ENCODE measurements at places on chromosomes 1 and 21.
A peak's percentile ranks its signal among the peaks of the same experiment; 100 is the strongest.

DNA sequence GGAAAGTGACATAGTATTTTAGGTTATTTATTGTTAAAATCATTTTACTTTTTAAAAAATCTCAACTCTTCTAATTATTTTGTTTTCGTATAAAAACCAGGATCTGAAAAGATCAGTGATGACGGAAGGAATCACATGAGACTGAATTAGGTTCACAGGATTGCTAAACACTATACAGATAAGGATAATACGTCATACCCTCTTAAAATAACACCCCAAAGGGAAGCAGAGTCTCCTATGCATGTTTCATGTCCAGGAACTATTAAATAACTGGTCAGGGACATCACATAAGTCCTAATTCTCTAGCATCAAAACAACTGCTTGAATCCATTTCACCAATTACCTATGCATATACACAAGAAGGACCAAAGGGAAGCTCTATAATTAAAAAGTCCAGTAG, 84.9 kb downstream of the FOXJ3 start:
- no peak for DNase-seq

DNA sequence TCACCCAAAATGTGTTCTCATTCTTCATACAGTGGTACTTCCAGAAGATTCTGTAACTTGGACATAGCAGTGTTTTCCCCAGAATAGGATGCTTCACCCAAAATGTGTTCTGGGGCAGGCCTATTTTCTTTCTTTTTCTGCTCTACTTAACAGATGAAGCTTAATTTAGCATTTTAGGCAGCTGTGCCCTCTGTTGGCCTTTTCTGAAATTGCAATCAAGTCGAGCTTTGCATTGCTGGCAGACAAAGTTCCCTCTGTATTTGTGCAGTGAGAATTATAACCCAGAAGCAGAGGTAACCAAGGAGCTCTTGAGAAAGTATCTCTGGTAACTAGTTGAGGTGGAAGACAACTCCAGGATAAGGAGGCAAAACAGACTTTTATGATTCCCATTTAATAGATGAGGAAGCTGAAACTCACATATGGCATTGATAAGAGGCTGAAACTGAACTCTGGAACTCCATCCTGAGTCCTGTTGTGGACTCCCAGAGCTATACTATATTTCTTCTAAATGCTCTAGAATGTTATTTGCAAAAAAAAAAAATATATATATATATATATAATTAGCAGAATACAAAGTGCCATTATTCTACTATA, 50.3 kb upstream of the L1TD1 start:
- no peak for DNase-seq

- DNase-seq = peak; percentile 16
Observed at GRCh38 chr1:23664837-23665795, 26.5 kb upstream of the RPL11 start.

DNA sequence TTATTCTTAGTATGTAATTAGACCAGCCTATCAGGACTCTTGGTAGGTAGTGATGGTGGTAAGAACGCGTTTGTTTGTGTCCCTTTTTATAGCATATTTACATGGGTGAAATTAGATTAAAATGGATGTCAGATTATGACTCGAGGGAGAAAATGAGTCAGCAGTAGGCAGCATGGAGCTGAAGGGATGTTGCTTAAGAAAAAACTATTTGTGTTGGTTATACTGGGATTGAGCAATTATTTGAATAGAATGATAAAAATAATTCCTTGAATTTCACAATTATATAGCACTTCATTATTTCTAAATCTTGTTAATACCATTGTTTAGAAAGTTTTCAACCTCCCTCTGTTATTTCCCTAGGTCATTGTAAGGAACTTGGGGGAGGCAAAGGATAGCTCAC, 348.8 kb downstream of the RYR2 start:
- DNase-seq = no peak

GRCh38 chr1:69913977-69914376, 291.4 kb downstream of the LRRC40 start:
- DNase-seq = no peak

DNA sequence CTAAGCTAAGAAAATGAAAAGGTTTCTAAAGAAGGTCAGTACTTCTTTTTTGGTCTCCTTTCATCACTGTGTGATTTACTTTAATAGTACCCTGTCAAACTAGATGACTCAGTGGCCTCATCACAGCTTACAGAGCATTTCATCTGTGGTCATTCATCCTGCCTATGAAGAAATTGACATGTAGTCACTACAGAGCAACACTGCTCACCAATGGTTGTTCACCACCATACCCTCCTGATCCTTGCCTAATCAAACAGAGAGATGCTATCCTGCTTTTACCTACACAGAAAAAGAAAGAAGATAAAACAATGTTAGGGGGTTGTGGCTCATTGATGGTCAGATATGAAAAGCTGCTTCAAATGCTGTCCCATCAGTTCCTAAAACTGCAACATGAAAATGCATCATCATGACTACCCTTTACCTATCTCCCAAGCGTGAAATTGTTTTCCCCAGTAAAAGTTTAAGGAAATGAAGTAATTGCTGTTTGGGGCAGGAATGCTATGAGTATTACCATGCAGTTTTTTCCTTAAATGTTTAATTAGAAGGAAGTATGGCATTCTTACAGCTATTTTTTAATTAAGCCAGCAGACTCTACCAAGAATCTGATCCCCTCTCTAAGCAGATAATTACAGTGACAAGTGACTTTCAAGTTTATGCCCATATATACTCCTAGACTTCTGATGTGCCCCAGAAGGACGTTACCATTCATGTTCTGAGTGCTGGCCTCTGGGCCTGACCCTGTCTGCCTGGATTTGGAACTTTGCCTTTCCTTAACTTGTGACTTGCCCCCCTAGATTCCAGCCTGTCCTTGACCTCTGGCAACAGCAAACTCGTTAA, 46.1 kb upstream of the FBXO28 start:
- DNase-seq = no peak

GRCh38 chr1:61748566-61748965, 6.3 kb downstream of the PATJ start:
- no peak for DNase-seq

GRCh38 chr1:38291336-38291735, 244.7 kb upstream of the POU3F1 start:
- DNase-seq = no peak

- DNase-seq = no peak
Observed at GRCh38 chr1:164380893-164381292, 178.1 kb upstream of the PBX1 start.

DNA sequence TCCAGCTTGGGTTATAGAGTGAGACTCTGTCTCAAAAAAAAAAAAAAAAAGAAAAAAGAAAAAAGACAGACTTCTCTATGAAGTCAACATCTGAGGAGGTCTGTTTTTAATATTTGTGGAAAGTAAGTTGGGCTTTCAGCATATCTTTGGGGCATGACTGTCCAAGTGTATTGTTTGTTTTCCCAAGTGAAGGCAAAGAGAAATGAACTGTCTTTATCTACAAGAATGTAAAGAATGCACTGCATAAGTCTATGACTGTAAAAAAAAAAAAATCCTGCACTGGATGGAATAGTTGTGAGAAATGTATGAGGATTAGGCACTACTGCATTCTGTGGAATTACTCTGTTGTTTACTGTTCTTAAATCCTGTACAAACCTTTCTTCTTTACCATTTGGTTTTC, 45.6 kb upstream of the TMEM61 start:
- no peak for DNase-seq

DNA sequence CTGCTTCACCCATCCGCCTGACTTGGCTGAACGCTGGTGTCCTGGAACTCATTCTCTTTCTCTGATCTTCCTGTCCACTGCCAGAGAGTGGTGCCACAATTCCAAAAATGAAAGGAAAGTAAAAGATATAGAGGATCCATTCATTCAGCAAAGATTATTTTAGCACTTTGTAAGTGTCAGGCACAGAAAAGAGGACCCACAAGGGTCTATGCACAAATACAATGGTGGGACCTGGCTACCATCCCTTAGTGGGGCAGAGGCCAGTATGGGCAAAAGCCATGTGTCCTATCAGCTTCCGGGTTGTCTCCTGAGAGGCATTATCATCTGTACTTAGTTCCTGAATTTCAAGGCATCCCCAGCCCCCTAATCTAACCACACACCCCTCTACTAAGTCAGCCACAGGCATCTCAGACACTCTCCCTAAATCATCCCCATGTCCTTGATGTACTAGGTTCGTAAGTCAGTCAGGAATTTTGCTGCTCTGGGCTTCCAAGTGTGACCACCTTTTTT, 19.0 kb downstream of the SSR2 start:
- no peak for DNase-seq

GRCh38 chr1:209651138-209651587, 1.1 kb downstream of the LAMB3 start:
- peak; percentile 65 for DNase-seq

- no peak for DNase-seq
Observed at GRCh38 chr1:25513666-25514065, 29.7 kb upstream of the LDLRAP1 start.

DNA sequence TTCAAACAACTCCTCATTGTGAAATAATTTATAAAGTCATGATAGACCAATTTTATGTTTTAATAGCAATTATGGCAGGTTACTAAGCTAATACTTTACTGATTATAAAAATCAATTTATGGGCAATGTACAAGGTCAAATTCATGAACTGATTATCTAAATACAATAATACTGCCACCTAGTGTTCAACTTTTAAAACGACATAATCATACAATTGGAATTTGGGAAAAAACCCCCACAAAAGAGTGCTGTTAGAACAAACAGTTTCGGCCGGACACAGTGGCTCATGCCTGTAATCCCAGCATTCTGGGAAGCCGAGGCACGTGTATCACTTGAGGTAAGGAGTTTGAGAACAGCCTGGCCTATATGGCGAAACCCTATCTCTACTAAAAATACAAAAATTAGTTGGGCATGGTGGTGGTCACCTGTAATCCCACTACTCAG, 14.0 kb downstream of the GTF2B start:
- peak; percentile 25 for DNase-seq

- peak; percentile 43 for DNase-seq
Observed at GRCh38 chr1:183472488-183473216, at the start of gene SMG7. TSS of gene SMG7 (plus strand) at chr1:183472499. CDS start at chr1:183472621, 122 bp downstream.

GRCh38 chr1:109793089-109793485, 29.4 kb upstream of the EPS8L3 start:
- DNase-seq = no peak

DNA sequence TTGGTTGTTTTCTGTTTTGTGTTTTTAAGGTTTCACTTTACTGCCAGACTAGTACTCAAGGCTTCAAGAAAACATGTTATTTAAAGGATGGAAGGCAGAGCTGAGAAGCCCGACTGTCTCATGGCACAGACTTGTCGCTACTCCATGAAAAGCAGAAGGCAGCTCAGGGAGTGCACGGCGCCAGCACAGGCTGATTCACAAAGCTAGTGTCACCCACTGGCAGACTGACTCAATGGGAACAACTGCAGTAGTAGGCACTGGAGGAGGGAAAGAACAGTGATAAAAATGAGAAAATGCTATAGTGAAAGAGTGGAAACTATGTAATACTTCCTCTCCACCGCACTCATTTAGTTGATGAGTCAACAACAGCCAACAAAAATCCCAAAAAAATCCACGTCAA, 14.7 kb downstream of the HSF2BP start:
- DNase-seq = no peak

- DNase-seq = no peak
Observed at GRCh38 chr1:62585469-62586155, 11.7 kb upstream of the ANGPTL3 start.

- no peak for DNase-seq
Observed at GRCh38 chr21:33202464-33203363, 27.0 kb upstream of the IFNAR2 start.

DNA sequence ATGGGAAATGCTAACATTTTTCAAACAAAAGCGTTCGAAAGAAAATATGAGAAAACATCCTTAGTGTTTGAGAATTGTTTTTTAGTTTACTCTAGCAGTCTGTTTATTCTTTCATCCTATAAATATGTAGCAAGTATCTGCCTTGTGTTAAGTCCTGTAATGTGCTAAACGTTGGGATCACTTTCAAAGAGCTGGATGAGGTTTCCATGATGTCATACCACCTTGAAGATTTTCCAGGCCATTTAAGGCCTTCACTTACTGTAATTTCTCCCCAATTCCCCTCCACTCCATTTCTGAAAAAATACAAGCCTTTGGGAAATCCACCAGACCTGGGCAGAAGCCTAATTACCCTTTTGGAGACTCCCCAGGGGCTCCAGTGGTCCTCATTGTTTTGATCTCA, 24.2 kb upstream of the CTBS start:
- DNase-seq = no peak

- no peak for DNase-seq
Observed at GRCh38 chr1:246398126-246398813, 108.8 kb downstream of the SMYD3 start.

DNA sequence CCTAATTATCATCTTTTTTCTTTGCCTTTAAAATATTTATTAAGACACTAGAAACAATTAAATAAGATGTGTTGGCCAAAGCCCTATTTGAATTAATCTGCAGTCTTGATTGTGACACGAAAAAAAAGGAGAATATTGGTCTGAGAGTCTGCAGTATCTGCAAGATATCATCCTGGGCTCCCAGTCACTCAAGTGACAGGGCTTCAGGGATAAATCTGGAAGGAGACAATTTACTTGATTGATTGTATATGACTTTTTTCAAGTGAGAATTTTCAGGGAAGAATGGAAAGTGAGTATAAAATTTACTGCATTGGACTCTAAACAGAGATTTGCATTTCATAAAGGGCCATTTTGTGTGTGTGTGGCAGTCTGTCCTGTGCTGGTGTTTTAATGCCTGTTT, 233.7 kb downstream of the PAPPA2 start:
- DNase-seq = no peak

DNA sequence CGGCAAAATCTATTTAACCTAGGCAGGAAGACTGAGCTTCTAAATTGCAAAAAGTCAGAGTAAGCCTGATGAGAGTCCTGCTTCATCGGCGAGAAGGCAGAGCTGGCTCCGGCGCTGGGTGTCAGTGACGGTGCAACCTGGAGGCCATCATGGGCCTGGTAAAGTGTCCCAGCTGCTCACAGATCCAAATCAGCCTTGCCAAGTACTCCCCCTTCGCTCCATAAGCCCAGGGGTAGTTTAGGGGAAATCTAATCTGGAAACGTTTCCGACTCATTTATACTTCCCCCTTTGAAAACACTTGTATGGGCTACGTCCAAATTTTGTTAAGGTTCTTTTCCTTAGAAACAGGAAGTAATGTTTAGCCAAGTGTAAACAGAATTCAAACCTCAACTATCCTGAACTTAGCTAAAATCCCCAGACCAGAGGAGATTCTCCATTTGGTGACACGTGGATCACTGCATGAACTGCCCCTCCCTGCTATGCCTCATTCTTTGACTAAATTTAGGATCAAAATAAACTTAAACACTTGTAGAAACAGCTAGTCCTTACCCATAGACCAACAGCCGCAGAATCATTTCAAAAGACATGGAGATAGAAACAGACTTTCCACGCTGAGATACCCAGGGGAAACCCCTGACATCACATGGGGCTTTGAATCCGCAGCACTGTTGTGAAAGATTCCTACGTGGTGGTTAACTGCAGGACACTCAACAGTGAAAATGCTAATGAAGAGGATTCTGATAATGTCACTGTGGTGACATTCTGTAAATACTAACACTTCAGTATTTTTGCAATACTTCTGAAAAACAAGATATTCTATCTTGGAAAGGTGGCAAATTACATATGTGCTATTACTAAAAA, 172.7 kb downstream of the TGFBR3 start:
- DNase-seq = peak; percentile 58

- DNase-seq = no peak
Observed at GRCh38 chr1:182972231-182972630, 19.3 kb upstream of the SHCBP1L start.

Data from CD4-positive, alpha-beta memory T cell (primary cell).